ENCODE measurements at places on chromosomes 1 and 21.

DNA sequence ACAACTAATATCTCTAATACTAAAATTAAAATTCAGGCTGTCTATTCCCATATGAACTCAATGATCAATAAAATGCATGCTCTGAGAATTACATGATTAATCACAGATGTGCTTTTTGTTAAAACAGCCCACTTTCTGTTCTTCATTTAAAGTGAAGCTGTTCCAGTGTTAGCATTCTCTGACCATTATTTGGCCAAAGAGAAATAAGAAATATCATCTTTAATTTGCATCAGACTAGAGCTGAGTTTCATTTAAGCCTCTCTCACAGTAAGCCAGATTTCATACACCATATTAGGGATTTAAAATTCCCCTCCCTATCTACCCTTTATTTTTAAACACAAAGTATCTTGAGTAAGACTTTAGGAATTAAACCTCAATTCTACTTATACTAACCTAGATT, 261.6 kb downstream of the TPR start:
- no peak for DNase-seq

DNA sequence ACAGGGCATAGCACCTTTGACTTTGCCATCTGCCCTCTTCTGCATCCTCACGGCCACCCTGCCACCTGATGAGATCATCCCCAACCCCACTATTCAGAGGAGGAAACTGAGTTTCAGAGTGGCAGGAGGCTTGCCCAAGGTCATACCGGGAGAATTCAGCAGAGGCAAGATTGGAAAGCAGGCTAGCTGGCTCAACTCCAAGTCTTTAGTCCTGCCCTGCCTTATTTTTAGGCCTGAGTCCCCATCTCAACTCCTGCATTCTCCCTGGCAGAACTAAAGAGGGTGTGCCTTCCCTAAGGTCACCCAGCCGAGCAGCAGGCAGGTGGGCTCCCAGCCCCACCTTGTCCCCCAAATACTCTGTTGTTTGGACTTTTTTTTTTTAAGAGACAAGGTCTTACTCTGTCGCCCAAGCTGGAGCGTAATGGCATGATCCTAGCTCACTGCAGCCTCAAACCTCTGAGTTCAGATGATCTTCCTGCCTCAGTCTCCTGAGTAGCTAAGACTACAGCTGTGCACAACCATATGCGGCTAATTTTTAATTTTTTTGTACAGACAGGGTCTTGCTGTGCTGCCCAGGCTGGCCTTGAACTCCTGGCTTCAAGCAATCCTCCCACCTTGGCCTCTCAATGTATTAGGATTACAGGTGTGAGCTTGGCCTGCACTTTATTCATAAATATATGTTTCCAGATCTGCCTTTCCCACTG, 13.8 kb upstream of the FGR start:
- DNase-seq = peak; percentile 41

DNA sequence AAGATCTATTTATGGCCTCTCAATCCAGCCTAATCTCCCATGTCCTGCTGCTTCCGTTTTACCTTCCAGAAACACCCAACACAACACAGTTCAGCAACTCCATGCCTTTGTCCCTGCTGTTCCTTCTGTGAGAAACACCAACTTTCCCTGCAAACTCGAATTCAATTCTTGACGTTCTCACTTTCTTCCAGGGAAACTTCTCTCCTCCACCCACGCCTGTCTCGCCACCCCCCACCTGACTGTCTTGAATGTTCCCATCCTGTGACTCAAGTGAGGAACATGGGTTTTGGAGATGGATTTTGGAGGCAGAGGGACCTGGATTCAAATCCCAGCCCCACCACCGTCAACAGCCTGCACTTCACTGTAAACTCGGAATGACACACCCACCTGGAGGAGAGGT, 44.8 kb downstream of the GRHL3 start:
- no peak for DNase-seq

- DNase-seq = no peak
These were observed 658.3 kb downstream of the PTPRC start for GRCh38 chr1:199297174-199297573.

- DNase-seq = no peak
These were observed 1.2 kb downstream of the LENEP start for GRCh38 chr1:154994591-154994990.

DNA sequence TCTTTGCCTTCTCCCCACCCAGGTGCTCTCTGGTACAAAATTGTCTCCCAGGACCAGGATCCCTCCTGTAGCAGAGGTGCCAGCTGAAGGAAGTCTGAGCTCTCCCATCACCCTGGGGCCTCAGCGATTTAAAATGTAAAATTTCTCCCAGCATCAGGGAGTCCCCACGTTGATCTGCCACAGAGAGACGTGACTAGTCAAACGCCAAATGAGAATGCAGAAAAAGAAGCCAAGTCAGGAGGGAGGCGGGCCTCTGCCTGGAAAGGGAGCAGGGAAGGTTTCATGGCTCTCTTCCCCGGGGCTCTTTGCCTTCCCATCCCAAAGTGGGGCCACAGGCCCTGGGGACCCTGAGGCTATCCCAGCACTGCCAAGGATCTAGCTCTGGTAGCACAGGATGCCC, 40.0 kb upstream of the USP1 start:
- DNase-seq = no peak

- DNase-seq = peak; percentile 86
These were observed 323.3 kb downstream of the RPS6KC1 start for GRCh38 chr1:213374369-213374768.

GRCh38 chr1:51421964-51422363, 91.6 kb upstream of the TTC39A start:
- DNase-seq = peak; percentile 87

GRCh38 chr1:248906753-248907661, 972 bp downstream of the PGBD2 start:
- no peak for DNase-seq

GRCh38 chr1:8026153-8026975, at the start of gene ERRFI1:
Gene ERRFI1 (minus strand): TSS chr1:8026309. CDS start chr1:8015619, 10,690 bp downstream.
- DNase-seq = peak; percentile 97

GRCh38 chr1:179591592-179592580, at the start of gene TDRD5:
Gene TDRD5 (plus strand): TSS chr1:179591832. CDS start chr1:179592616, 784 bp downstream.
- peak; percentile 18 for DNase-seq

Data from cardiac muscle cell (in vitro differentiated cells and primary cell).